ENCODE measurements at places on chromosomes 1 and 21. TPM values are rescaled to one million over a fixed set of nuclear protein-coding genes. Genes with fewer than 3 reads are reported as not detected.

GRCh38 chr1:67646145-67647035 is 38.6 kb upstream of the GADD45A start:
- no peak for DNase-seq

- DNase-seq, result no peak
Measured at GRCh38 chr1:43890815-43891214, 42.8 kb upstream of the ARTN start.

DNA sequence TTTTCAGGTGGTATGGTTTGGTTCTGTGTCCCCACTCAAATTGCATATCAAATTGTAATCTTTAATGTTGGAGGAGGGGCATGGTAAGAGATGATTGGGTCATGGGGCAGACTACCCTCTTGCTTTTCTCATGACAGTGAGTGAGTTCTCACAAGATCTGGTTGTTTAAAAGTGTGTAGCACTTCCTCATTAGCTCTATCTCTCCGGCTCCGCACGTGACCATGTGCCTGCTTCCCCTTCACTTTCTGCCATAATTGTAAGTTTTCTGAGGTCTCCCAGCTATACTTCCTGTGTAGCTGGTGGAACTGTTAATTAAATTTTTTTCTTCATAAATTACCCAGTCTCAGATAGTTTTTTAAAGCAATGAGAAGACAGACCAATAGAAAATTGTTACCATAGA is 843.2 kb downstream of the AMY1C start:
- no peak for DNase-seq

DNA sequence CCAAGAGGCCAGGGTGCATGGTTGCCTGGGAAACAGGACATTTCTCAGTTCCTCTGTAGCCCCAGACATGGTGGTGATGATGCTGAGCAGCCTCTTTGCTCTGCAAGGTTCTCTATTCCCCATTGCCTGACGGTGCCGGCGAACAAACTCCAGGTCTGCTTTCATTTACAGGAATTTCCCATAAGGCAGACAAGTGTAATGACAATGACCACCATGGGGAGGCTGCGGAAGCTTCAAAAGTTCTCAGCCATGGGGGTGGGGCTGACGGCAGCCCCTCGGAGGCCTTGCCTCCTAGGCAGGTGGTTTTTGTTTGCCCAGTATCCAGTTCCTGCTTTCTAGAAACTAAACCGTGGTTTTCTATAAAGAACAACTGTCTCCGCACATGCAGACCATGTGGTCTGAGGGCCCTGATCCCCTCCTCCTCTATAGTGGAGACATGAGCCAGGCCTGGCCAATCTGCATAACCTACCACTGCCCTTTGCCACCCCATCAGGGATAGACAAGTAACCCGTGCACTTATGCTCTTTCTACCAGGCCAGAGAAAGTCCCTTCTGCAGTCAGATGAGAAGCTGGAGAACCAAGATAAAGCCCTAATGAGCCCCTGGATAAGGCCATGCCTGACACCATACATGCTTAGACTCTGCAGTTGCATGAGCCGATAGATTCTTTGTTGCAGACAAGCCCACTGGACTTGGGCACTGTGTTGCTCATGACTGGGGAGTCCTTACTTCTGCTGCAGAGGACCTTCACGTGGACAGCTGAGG is 54.1 kb downstream of the LDLRAD2 start:
- DNase-seq, result no peak

GRCh38 chr1:225445639-225446594 is 18.1 kb upstream of the LBR start:
- no peak for DNase-seq

SHC1 gene
- total RNA-seq, result 129 TPM

Measured in thoracic aorta (tissue), 2 donors.